ENCODE measurements at places on chromosomes 6 and 20.

DNA sequence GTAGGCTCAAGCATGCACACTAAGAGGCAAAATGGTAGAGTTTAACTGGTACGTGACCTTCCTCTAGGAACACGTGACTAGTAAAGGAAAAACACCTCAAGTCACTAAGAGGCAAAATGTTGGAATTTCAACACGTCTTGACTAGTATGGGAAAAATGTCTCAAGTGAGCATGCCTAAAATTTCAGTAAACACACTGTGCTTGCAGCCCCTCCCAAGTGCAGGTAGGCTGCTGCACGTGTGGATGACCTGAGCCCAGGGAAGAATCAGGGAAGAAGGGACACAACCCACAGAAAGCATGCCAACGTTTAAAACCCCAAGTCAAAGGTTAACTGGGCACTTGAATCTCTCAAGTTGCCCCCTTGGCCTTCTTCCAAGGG, 162.2 kb downstream of the TENT5A start:
- no peaks in the 10 kb centered on the region for H3K27me3 ChIP-seq
- no peaks in the 10 kb centered on the region for H3K4me1 ChIP-seq
- H3K36me3 ChIP-seq = no peaks in the 10 kb centered on the region
- no peak overlapping the region for H3K4me3 ChIP-seq

GRCh38 chr20:2133318-2134183, 31.9 kb downstream of the STK35 start:
- no peaks in the 10 kb centered on the region for H3K36me3 ChIP-seq
- H3K27ac ChIP-seq = no peak overlapping the region
- H3K4me3 ChIP-seq = no peak overlapping the region
- H3K4me1 ChIP-seq = no peaks in the 10 kb centered on the region

DNA sequence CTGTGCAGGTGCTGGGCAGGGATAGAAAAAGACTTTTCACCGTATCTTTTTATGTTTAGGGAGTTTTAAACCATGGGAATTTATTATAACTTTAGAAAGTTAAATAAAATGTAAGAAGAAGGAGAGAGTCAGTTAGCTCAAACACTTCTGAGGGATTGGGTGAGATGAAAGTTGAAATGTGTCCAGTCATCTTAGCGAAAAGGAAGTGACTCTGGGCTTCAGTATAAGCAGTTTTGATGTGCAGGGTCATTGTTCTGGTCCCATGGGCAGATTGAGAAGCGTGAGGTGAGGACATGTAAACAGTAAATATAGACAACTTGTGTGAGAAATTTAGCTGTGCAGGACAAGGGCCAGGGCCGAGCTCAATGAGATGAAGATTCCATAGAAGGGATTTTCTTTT, 66.9 kb downstream of the TOX2 start:
- H3K36me3 ChIP-seq = no peaks in the 10 kb centered on the region
- H3K4me3 ChIP-seq = no peak overlapping the region
- H3K27ac ChIP-seq = no peak overlapping the region
- DNase-seq = no peak
- no peaks in the 10 kb centered on the region for H3K27me3 ChIP-seq

GRCh38 chr20:38429301-38429700, 5.8 kb downstream of the SNHG17 start:
- H3K4me1 ChIP-seq = peaks cover 22% of the 10 kb centered on the region
- no peak for DNase-seq
- no peak overlapping the region for H3K4me3 ChIP-seq
- no peak overlapping the region for H3K27ac ChIP-seq

DNA sequence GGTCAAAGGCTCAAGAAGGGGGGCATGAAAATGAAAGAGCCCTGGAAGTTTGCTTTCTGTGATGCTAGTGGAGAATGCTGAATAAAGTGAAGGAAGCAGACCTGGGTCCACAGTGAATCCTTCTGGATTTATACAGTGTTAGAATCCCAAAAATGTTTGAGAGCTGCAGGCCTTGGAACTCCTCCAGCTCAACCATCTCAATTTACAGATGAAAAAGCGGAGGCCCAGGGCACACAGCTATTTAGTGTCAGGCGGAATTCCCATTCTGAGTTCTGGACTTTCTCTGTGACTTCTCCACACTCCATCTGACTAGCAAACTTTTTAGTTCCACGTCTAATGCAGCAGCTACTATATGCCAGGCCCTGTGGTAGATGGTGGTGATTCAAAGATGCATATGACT, 1.5 kb upstream of the PRSS35 start:
- no peak overlapping the region for H3K27ac ChIP-seq
- no peaks in the 10 kb centered on the region for H3K27me3 ChIP-seq
- no peak overlapping the region for H3K4me3 ChIP-seq
- no peak for DNase-seq
- no peaks in the 10 kb centered on the region for H3K36me3 ChIP-seq

GRCh38 chr20:10793766-10794165, 120.0 kb upstream of the JAG1 start:
- DNase-seq = no peak
- H3K4me1 ChIP-seq = no peaks in the 10 kb centered on the region
- H3K27me3 ChIP-seq = no peaks in the 10 kb centered on the region

DNA sequence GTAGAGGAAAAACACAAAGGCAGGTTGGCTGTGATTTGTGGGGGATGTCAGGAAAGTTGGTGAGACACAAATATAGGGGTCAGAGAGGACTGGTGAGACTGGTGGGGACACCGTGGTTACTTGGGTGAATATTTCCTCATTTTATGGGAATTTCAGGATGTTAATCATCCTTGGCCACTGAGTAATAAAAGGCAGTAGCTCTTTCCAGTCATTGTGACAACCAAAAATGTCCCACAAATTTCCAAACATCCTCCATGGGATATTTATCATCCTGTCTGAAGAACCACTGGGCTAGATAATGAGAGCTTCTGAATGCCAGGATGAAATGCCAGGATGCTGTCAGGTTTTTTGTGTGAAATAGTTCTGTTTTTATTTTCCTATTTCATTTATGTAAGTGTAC, 374.1 kb downstream of the CD109 start:
- no peak overlapping the region for H3K4me3 ChIP-seq
- no peak for DNase-seq
- no peaks in the 10 kb centered on the region for H3K36me3 ChIP-seq

DNA sequence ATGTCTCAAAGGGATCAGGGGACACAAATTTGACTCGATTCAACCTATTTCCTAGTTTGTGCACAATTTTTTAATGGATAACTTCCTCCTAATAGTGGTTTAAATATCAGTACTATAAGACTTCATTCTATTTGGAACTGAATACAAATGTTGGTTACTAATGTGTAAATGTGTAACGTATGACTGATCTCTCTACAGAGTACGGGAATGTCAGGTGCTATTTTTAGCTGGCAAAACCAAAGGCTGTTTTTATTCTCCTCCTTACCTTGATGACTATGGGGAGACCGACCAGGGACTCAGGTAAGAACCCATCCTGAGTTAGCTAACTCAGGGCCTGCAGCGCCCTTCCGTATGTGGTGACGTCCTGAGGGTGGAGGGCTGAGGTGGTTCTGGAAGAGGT, 33.0 kb downstream of the PRPH2 start:
- H3K4me3 ChIP-seq = no peak overlapping the region
- no peak overlapping the region for H3K27ac ChIP-seq
- peaks cover 42% of the 10 kb centered on the region for H3K36me3 ChIP-seq
- no peaks in the 10 kb centered on the region for H3K27me3 ChIP-seq
- DNase-seq = no peak

- H3K4me3 ChIP-seq = no peak overlapping the region
- H3K4me1 ChIP-seq = no peaks in the 10 kb centered on the region
- H3K27me3 ChIP-seq = no peaks in the 10 kb centered on the region
- DNase-seq = no peak
Observed at GRCh38 chr20:53104884-53105283, 132.7 kb downstream of the TSHZ2 start.
